ENCODE measurements at places on chromosomes 16 and 17.

- peak; percentile 78 for DNase-seq
These were observed 560.6 kb downstream of the CDH13 start for GRCh38 chr16:83187405-83187804.

GRCh38 chr16:8305201-8305600, 285.1 kb downstream of the TMEM114 start:
- DNase-seq: no peak

DNA sequence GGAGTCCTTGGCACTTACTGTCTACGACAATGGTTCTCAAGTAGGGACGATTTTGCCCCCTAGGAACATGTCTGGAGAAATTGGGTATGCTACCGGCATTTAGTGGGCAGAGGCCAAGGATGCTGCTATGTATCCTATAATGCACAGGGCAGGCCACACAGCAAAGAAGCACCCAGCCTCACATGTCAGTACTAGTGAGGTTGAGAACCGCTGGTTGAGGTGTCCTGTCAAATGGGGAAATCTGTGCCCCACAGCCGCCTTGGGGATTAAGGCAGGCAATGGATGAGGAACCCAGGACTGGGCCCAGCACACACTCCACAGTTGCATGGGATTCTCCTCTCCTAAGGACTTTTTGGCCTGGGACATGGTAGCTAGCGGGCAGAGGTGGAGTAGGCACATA, 86.7 kb upstream of the TOB1 start:
- DNase-seq: no peak

GRCh38 chr16:84370723-84371552, 2.6 kb downstream of the ATP2C2 start:
- DNase-seq: no peak

DNA sequence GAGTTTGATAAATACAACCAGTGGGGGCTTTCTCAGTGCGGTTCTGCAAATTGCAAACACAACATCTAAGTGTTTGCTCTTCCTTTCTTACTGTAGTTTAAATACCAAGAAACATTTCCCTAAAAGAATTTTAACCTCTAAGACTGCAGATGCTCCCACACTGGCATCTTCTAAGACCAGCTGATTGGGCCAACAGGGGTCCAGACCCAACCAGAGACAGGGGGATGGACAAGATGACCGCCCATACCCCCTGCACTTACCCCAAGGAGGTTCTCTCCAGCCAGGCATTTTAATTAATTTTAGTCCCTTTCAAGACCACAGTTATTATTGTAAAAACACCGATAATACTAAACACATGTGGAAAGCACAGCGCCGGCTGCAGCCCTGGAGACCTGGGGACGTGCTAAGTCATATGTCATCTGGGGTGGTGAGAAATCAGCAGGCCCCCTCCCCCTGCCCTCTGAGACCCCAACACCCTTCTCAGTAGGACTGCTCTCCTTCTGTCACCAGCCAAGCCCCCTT, 242.3 kb downstream of the SOX9 start:
- no peak for DNase-seq

GRCh38 chr17:73814075-73814474, 169.8 kb upstream of the SDK2 start:
- DNase-seq: no peak

GRCh38 chr16:424623-425081, 797 bp upstream of the RAB11FIP3 start:
- peak; percentile 33 for DNase-seq
